Urothelium cell line (cell line): ENCODE measurements at places on chromosomes 2 and 18.
A peak's percentile ranks its signal among the peaks of the same experiment; 100 is the strongest.

DNA sequence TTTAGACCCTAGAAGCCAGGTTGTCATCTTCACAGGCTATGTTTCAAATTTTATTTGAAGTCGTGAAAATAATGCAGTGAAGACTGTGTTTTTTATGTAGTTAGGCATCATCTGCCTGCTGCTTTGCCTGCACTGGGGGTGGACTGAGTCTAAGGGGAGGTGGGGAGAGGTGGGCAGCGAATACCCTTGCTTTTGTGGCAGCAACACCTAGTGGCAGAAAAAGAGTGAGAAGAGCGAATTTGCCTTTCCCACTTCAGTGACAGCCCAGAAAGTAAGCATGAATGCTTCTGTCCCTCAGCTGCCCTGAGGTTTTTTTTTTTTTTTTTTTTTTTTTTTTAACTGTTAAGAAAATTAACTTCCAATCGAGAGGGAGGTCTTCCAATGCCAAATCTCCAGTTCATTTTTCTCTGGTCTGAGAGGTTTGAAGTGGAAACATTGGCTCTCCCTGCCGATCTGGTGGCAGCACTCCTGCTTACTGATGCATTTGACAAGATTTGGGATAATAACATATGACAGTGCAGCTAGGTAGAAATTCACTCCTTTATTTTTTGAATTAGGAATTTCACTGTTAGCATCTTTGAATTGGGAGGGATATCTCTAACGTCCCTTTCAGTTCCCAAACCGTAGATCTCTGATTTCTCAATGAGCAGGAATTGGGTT is 60.3 kb upstream of the LYPD6B start:
- DNase-seq = no peak

DNA sequence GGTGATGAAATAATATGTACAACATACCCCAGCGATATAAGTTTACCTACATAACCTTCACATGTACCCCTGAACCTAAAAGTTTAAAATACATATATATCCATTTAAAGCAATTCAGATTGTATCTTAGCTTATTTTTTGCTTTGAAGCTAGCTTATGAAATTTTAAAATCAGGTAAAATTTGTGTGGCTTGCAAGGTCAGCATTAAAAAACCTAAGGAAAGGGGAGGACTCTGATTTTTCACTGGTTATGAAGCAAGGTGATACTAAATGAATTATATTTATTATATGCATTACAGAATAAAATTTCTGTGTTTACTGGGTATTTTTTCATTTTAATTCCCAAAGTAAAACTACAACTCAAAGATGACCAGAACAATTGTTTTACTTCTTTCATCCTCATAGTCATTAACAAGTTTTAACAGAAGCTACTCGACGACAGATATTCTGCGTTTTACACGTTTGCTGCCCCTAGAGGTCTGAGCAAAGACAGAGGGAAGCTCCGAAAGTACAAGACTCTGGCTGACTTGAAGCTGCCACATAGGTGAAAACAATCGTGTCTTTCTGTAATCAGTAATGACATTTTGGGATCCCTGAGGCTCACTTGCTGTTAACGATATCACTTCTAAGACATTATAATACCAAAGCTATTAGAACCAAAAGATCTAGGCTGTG is 17.1 kb downstream of the PKP4 start:
- no peak for DNase-seq

DNA sequence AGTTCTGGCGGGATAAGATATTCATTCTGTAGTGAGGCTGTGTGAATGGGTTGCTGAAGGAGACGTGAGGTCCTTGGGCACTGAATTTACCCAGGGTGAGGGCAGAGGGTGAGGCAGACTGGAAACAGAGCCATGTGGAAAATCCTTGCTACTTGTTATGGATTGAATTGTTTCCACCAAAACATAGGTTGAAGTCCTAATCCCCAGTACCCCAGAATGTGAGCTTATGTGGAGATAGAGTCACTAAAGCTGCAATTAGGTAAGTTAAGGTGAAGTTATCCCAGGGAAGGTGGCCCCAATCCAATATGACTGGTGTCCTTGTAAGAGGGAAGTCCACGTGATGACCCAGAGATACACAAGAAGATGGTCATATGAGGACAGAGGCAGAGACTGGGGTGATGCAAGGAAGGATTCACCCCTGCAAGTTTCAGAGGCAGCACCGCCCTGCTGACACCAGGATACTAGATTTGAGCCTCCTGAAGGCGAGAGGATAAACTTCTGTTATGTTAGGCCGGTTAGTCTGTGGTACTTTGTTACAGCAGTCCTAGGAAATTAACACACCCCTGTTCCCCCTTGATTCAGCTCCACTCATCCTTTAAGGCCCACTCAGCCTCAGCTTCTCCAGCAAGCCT is 289.4 kb upstream of the MEX3C start:
- DNase-seq = no peak

GRCh38 chr2:73009177-73009839 is 62.2 kb downstream of the SFXN5 start:
- DNase-seq = no peak

DNA sequence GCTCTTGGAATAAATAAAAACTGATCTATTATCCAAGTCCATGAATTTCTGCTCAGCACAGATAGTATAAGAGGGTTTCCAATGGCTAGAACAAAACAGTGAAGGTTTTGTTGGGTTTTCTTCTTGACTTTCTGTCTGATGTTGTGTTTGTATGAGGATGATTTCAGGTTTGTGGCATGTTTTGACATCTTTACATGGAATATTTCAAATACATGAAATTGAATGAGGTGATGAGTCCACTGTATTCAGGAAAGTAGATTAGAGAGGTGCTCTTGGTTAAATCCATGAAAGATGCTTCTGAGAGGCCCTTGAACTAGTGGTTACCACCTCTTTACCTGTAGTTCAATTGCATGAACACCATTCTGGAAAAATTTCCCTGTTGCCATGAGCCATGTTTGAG is 84.3 kb downstream of the RAPGEF4 start:
- no peak for DNase-seq

DNA sequence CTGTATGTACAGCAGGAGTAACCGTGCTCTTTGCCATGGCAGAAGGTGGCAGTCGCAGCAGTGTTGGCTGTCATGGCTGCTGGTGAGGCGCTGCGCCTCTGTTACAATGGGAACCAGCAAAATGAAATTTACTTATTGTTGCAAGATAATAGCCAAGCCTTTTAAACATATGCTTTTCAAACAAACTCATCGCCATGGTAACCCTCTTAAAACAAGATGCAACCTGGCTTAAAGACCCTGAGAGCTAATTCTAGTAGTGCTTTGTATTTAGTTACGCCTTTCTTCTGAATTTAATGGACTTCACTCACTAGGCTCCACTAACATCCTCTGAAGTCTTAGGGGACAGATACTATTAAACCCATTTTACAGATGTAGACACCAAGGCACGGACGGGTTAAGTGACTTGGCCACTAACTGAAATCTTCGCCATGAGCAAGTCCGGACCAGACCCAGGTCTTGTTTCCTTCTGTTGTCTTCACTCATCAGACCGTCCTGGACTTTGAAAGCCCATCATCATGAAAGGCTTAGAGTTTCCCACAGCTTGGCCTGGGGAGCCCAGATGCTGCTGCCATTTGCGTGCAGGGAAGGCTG is 111.6 kb upstream of the ODC1 start:
- DNase-seq = no peak

- DNase-seq = peak; percentile 97
Measured at GRCh38 chr2:112053917-112054846, 887 bp upstream of the TMEM87B start.

- DNase-seq = no peak
Measured at GRCh38 chr2:169711751-169712509, 17.7 kb downstream of the PHOSPHO2 start.

DNA sequence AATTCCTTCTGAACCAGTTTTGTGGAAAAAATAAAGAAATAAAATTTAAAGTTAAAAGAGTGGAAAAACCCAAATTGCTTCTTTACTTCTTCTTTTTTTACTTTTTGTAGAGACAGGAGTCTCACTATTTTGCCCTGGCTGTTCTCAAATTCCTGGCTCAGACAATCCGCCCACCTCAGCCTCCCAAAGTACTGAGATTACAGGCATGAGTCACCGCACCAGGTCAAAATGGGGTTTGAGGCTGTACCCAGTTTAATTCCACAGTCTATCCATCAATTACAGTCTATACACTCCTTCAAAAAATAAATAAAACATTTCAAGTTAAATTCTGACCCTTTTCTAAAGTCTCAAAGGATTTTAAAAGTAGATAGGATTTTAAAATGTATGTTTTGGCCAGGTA is 120.3 kb downstream of the FAM161A start:
- no peak for DNase-seq

- DNase-seq = no peak
Measured at GRCh38 chr2:167103028-167103756, 214.9 kb downstream of the XIRP2 start.

- peak; percentile 53 for DNase-seq
Measured at GRCh38 chr18:3453540-3454364, 3.8 kb downstream of the TGIF1 start.

- no peak for DNase-seq
Measured at GRCh38 chr2:163527381-163527780, 208.4 kb downstream of the FIGN start.

DNA sequence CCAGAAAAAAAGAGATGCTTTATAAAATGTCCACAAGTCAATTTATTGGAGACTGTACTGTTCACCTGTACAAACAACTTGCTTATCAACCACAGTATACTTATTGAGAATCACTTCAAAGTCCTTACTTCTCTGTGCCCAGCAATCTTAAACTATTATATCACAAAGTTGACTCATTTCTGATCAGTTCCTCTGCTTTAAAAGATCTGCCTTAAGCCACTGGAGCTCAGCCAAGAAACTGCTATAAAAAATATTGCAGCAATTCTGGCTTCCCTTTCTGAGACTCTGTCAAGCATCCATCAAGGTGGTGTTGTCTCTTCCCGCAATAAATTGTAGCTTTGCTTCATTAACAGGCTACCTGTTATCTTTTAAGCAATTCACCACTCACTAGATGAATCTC is 375.2 kb upstream of the SPHKAP start:
- peak; percentile 24 for DNase-seq
